ENCODE measurements at places on chromosomes 12 and 14.

- DNase-seq: no peak
These were observed 15.7 kb upstream of the RAB35 start for GRCh38 chr12:120132054-120132836.

GRCh38 chr14:96830946-96831345, 33.8 kb downstream of the VRK1 start:
- no peak for DNase-seq

DNA sequence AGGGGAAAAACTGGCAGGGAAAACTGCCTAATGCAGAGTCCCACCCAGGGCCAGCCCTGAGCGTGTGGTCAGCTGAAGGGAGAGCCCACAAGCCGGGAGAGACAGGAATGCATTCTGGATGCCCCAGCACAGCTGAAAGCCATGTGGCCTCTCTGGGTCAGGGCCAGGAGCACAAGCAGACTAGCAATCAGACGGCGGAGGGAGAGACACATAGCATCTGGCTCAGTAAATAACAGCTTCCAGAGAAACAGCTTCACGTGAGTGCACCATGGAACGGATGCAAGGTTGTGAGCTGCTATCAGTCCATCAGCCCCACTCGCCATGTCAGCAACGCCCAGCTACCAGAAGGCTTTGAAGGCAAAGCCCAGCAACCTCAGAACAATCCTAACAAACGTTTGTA, 28.2 kb upstream of the TMEM106C start:
- no peak for DNase-seq

- no peak for DNase-seq
These were observed 23.8 kb upstream of the CATSPERB start for GRCh38 chr14:91755570-91756295.

GRCh38 chr12:12510141-12510540, 52.5 kb downstream of the DUSP16 start:
- no peak for DNase-seq

DNA sequence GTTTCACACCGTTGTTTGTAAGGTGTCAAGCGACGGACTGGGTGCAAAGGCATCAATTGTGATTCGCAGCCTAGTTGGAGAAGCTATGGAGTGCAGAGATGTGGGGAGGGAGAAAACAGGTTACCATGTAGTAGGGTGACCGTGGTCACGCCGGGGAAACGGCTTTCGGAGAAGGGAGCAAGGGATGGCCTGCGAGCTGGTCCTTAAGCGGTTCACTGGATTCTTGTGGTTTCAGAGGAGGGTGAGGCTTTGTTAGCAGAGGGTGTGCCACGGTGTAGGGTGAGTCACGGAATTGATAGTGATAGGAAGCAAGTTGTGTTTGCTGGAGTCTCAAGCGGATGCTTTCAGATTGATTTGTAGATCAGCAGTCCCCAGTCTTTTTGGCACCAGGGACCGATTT, 2.3 kb downstream of the PIWIL1 start:
- DNase-seq: no peak

- no peak for DNase-seq
These were observed at the start of gene IFI27 for GRCh38 chr14:94110552-94111181. Gene IFI27 (plus strand): TSS chr14:94110736.

- no peak for DNase-seq
These were observed 44.1 kb downstream of the TSPAN11 start for GRCh38 chr12:30970559-30971197.

DNA sequence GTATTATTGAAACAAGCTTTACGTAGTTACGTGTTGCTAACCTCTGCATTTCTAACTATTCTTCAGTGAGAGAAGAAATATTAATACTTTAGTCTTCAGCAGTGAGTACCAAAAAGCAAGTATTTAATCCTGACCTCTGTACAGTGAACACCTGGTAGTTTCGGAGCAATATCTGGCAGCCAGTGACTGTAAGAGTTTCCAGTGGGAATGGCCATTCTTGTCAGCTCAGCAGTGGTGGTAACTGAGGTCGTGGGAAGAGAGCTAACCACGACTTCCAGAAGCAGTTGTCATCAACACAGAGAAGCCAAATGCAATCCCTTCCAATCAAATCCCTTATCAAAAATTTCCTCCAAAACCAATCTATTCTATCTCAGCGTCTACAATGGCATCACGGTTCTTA, 1500.2 kb upstream of the FLRT2 start:
- DNase-seq: no peak

DNA sequence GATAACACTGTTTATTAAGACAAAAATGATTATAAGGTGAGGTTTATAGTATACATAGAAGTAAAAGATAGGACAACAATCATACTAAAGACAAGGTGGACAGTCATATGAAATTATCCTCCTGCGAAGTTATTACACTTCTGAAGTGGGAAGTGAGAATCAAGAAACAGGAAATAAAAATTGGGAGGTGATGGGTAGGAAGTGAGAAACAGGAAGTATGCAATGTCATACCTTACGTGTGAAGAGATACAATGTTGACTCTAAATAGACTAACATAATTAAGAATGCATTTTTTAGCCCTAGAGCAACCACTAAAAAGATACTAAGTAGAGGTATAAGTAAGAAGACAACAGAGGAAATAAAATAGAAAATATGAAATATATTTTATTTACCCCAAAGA, 43.7 kb downstream of the GRIN2B start:
- DNase-seq: no peak

- no peak for DNase-seq
These were observed 56.3 kb downstream of the STXBP6 start for GRCh38 chr14:24993631-24994030.

DNA sequence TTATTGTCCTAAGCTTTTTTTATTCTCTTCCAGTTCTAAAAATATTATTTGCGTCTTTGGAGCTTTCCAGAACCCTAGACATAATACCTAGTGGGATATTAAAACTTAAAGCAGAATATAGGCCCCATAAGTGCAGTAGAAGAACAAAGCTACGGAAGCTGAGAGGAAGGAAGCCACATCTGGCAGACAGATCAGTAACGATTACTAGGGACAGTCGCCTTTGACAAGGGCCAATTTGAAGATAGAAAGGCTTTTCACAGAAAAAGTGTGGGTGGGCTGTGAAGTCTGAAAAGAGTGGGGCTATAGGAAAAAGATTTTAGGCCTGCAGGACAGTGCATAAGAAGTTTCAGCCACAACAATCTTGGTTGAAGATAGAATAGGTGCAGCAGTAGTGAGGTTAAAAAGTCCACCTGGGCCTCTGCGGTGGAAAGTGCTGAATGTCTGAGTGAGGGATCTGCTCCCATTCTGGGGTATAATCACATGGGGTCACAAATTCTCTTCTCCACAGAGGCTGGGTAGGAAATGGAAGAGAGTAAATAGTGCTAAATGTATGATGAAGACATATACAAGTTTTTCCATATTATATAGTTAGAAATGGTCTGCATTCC, 114.5 kb downstream of the CMAS start:
- DNase-seq: peak; percentile 7

DNA sequence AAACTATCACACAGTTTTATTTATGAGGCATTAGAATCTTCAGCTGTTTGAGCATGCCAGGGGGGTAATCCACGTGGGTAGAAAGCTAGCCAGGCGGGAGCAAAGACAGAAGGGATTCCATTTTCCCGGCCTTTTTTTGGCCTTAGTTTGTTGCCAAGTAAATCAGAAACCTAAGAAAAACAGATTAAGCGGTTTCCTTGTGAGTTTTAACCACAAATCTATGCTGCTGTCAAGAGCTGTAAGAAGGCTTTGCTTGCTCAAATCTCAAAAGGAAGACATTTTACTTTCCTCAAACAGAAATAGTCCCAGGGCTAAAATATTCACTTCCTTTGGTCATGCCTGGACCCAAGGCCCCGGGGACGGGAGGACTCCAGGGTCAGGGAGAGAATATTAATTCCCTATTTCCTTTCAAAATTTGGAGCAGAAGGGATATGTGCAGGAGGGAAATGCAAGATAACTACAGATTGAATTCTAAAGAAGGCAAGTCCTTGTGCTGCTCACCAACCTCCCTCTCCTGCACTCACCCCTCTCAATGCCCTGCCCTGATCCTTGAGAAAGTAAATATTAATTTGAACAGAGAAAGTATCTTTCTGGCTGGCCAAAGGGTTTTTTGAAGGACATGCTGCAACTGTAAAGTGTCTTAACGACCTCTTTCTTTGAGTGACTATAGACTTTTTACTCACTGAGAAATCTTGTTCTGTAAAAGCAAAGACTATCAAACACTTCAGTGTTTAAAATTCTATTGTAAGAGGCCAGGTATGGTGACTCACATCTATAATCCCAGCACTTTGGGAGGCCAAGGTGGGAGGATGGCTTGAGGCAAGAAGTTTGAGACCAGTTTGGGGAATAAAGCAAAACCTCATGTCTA, 75.7 kb downstream of the HSD17B6 start:
- DNase-seq: no peak

DNA sequence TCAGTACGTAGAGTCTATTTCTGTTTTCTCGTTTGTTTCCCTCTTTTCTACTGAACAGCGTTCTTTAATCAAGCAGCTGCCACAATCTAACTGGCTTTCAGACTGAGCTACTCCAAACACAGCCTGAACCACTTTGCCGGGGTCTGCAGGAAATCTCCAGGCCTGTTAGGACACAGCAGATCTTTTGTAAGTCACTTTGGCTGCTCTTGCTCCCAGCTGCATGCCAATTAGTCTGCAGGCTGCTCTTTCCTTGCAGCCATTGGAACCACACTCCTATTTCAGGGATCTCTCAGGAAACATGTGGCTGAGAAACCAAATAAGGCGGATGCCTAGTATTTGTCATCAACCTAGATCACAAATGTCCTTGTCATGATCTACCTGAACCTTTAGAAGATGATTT, 73.6 kb downstream of the TMTC1 start:
- no peak for DNase-seq

DNA sequence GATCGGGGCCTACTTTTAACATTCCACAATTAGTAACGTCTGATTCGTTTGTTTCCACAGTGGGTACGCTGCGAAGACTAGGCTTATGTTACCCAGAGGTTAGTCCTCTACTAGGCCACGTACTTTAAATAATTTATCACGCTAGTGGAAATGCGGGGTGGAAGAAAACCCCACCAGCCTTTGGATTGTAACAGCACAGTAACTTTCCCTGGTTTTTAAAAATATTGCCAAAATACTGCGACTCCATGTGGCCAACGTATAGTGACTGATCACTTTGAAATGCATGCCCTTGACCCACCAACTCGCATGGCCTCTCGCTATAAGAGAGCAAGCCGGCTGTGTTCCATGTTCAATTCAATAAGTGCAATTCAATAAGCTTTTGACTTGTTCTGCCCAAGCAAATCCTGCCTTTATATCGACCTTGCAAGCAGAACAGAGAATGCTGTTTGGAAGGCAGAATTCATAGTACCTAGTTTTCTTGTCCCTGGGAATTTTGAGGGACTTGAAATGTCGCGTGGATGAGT, 882 bp upstream of the GTF2A1 start:
- no peak for DNase-seq

Measured in T-helper 1 cell (primary cell).